IgD-negative memory B cell (primary cell): ENCODE measurements at places on chromosomes 12 and 14. TPM values are rescaled to one million over a fixed set of nuclear protein-coding genes. Genes with fewer than 3 reads are reported as not detected.

Gene KRT6A
- polyA plus RNA-seq = not detected

Gene STX2
- 6.2 TPM for polyA plus RNA-seq

Gene TSPAN9
- not detected for polyA plus RNA-seq

Gene STON2
- 0.69 TPM for polyA plus RNA-seq

Gene MMP17
- polyA plus RNA-seq = 3.4 TPM

Gene PPFIA2
- not detected for polyA plus RNA-seq

Gene C3AR1
- polyA plus RNA-seq = 0.53 TPM

Gene SCNN1A
- polyA plus RNA-seq = not detected

Gene ZBTB42
- polyA plus RNA-seq = 1.0 TPM

Gene NUAK1
- polyA plus RNA-seq = not detected

Gene GPR135
- 0.36 TPM for polyA plus RNA-seq

Gene MYF5
- polyA plus RNA-seq = not detected

Gene RGS6
- not detected for polyA plus RNA-seq

Gene MYH7
- not detected for polyA plus RNA-seq

Gene AKAP5
- polyA plus RNA-seq = 0.66 TPM
